ENCODE measurements at places on chromosomes 6 and 20. TPM values are rescaled to one million over a fixed set of nuclear protein-coding genes. Genes with fewer than 3 reads are reported as not detected.

Gene PTCHD4
- total RNA-seq, result 1.2 TPM

Gene MCCD1
- not detected for total RNA-seq

Gene LCA5
- total RNA-seq, result 3.7 TPM

Gene CCN6
- total RNA-seq, result not detected

Gene E2F1
- total RNA-seq, result 14.1 TPM

Gene RFX6
- not detected for total RNA-seq

Gene FABP7
- not detected for total RNA-seq

Gene TREM1
- total RNA-seq, result 0.66 TPM

Gene EPB41L2
- total RNA-seq, result 122 TPM

Gene PEX7
- 11.1 TPM for total RNA-seq

Gene ABHD16A
- total RNA-seq, result 62.8 TPM

Gene MCHR2
- not detected for total RNA-seq

Gene DEFB125
- total RNA-seq, result not detected

Gene MPIG6B
- total RNA-seq, result not detected

Gene APOM
- 1.5 TPM for total RNA-seq

Gene SPATA25
- 1.4 TPM for total RNA-seq

Gene RPP40
- 7.8 TPM for total RNA-seq

Gene GHRH
- total RNA-seq, result not detected

Gene HLA-DQA1
- 0.40 TPM for total RNA-seq

Gene CRISP1
- total RNA-seq, result not detected

Gene TAGAP
- total RNA-seq, result not detected

Gene BCAS1
- not detected for total RNA-seq

Gene FAM162B
- 0.40 TPM for total RNA-seq

Gene OGFR
- 21.9 TPM for total RNA-seq

Gene NT5E
- 509 TPM for total RNA-seq

Gene MRPS26
- 32.6 TPM for total RNA-seq

Gene BMP7
- total RNA-seq, result not detected

Gene C6orf15
- not detected for total RNA-seq

Gene PRDM13
- total RNA-seq, result not detected

Gene PACRG
- total RNA-seq, result 0.12 TPM

Gene ULBP2
- total RNA-seq, result 7.0 TPM

Gene SLC16A10
- not detected for total RNA-seq

Gene MKKS
- total RNA-seq, result 7.2 TPM

Gene LAMA2
- 109 TPM for total RNA-seq

Gene MUCL3
- total RNA-seq, result not detected

Data from aortic smooth muscle cell (primary cell).